Stimulated activated CD8-positive, alpha-beta memory T cell treated with anti-CD3 and anti-CD28 coated beads, Interleukin-7, amount 100 ng/mL, for 24 hours (primary cell): ENCODE measurements at places on chromosomes 4 and X.

DNA sequence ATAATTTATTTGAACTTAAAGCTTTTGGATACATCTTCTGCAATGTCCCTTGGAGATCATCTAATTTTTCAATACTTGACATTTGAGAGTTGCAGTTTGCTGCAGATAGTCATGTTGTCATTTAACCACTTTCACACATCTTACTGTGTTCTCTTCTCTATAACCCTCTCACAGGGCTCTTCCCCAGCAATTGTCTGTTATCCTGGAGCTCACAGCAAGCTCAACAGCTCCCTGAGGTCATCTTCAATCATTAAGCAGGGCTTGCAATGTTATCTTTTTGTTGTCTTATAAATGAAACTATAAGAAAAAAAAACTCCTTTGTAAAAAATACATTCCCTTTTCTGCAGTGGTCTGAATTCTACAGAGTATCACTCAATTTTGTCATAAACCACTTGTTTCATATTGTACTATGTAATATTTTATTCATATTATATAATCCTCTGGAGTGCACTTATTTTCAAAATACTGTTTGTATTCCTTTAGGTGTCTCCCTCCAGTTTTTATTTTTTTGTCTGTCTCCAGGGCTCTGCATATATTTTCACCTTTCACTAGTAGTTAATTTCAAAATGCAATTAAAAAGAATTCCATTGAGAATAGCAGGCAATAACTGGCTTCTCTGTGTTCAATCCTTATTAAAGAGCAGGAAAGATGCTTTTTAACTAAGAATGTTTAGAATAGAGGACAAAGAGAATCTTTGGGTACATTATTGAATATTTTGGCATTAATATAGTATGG, 106.3 kb upstream of the ARSJ start:
- DNase-seq, result no peak

DNA sequence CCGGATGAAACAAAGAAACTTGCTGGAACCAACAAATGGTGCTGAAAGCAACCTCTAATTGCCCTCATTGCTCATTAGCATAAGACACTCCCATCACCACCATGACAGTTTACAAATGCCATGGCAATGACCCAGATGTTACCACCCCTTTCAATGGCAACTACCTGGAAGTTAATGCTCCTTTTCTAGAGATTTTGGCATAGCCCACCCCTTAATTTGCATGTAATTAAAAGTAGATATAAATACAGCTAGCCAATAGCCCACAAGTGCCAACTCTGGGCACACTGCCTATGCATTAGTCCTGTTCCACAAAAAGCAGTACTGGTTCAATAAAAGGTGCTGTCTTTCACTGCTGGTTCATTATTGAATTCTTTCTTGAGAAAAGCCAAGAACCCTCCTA, 410.3 kb upstream of the PPP1R2C start:
- DNase-seq, result no peak

- DNase-seq, result no peak
Measured at GRCh38 chrX:72367516-72367915, 61.8 kb upstream of the CITED1 start.

DNA sequence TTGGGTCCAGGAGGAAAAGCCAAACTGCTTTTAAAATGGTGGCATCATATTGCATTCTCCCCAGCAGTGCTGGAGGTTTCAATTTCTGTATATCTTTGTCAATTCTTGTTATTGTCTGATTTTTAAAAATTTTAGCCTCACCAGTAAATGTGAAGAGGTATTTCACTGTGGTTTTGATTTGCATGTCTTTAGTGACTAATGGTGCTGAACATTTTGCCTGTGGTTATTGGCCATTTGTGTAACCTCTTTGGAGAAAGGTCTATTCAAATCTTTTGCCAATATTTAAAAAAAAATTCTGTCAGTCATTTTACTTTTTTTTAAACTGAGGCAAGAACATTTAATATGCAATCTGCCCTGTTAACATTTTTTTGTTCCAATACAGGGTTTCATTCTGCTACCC, 322.1 kb downstream of the TLL1 start:
- no peak for DNase-seq

DNA sequence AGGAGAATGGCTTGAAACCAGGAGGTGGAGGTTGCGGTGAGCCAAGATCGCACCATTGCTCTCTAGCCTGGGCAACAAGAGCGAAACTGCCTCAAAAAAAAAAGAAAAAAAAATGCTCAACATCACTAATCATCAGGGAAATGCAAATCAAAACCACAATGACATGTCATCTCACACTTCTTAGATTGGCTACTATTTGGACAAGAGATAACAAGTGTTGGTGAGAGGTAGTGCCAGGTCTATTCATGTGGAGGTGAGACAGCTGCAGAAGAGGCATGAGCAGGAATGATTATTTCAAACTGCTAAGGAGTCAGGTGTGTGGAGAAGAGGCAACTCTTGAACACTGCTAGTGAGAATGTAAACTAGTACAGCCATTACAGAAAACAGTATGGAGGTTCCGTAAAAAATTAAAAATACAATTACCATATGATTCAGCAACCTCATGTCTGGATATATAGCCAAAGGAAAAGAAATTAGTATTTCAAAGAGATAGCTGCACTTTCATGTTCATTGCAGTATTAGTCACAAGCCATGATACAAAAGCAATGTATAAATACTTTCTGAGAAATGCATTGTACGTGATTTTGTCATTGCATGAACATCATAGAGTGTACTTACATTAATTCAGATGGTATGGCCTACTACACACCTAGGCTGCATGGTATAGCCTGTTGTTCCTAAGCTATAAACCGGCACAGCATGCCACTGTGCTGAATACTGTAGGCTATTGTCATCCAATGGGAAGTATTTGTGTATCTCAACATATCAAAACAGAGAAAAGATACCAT, 75.3 kb downstream of the TMEM144 start:
- no peak for DNase-seq

DNA sequence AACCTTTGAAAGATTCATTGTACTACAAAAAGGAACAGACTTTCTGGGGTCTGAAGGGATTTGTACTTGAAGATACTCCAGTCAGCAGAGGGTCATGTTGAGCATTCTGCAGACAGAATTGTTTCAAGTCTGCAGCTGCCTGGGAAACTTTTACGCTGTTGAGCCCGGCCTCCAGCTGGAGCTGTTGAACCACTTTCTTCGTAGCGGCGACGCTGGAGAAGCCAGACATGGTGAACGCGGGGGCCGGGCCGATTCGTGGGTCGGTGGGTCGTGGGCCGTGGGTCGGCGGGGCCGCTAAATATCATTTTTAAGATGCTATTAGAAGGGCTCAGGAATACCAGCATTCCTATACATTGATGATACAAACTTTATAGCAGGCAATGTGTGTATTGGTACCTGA, 12.0 kb upstream of the RTL9 start:
- DNase-seq, result no peak

GRCh38 chr4:153950100-153950979, 161.5 kb upstream of the SFRP2 start:
- no peak for DNase-seq

GRCh38 chr4:184648313-184649025, 778 bp downstream of the CASP3 start:
- no peak for DNase-seq
